Chondrocyte (in vitro differentiated cells): ENCODE measurements at places on chromosomes 16 and 17. TPM values are rescaled to one million over a fixed set of nuclear protein-coding genes. Genes with fewer than 3 reads are reported as not detected.

The CHAD gene
- total RNA-seq: 0.12 TPM in 1 of 3 replicates, not detected in the others

The MRC2 gene
- total RNA-seq: 347 to 378 TPM (median 353 TPM) in 3 replicates

The ZMYND15 gene
- total RNA-seq: 0.23 to 0.48 TPM (median 0.45 TPM) in 3 replicates

The CTCF gene
- 31.2 to 34.2 TPM (median 32.3 TPM) in 3 replicates for total RNA-seq

The ATMIN gene
- total RNA-seq: 27.9 to 34.5 TPM (median 34.4 TPM) in 3 replicates

The BICDL2 gene
- not detected in 3 replicates for total RNA-seq

The CSH2 gene
- 6.9 TPM in 1 of 3 replicates, not detected in the others for total RNA-seq

The ARHGDIG gene
- 0.82 to 4.0 TPM (median 3.7 TPM) in 3 replicates for total RNA-seq

The C1QTNF8 gene
- total RNA-seq: not detected in 3 replicates

The KRT20 gene
- total RNA-seq: not detected in 3 replicates

The RASD1 gene
- 0.31 to 0.72 TPM (median 0.42 TPM) in 3 replicates for total RNA-seq

The KRT24 gene
- not detected in 3 replicates for total RNA-seq

The ARL5C gene
- total RNA-seq: 0.25 TPM in 1 of 3 replicates, not detected in the others

The KRTAP9-2 gene
- not detected in 3 replicates for total RNA-seq

The TMC5 gene
- total RNA-seq: not detected in 3 replicates

The ZNRF1 gene
- total RNA-seq: 18.5 to 23.0 TPM (median 22.7 TPM) in 3 replicates

The MT1F gene
- total RNA-seq: 2.6 to 5.8 TPM (median 4.4 TPM) in 3 replicates

The MT1E gene
- 23.2 to 35.8 TPM (median 31.4 TPM) in 3 replicates for total RNA-seq

The FAM20A gene
- total RNA-seq: not detected in 3 replicates

- DNase-seq: no peak
These were observed 116.0 kb downstream of the RPTOR start for GRCh38 chr17:80660527-80661198.

DNA sequence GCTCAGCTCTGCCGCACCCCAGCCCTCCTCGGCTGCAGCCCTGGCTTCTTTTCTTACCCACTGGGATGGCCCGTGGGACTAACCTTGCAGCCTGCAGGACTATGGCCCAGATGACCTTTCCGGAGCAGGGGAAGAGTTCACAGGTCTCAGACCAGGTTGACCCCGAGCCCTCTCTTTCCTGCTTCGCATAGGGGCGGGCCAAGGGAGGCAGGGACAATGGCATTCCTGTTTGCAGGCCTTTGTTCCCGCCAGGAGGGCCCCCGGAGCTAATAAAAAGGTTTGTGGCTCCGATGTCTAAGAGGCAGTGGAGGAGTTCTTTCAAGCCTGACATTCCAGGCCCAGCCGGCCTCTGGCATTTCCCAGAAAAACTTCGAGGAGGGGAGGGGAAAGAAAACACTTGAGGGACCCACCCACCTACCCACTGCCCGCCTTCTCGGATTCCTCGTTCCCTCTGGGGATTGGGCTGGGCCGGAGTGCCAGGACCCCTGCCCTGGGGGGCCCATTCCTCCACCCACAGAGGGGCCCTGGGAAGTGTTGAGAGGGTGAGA lies 5.8 kb upstream of the SOCS3 start:
- DNase-seq: no peak

- peak; percentile 81 for DNase-seq
These were observed 11.0 kb downstream of the CYB561 start for GRCh38 chr17:63434951-63435571.

GRCh38 chr17:34146440-34147043 lies 108.5 kb upstream of the CCL2 start:
- no peak for DNase-seq

- DNase-seq: no peak
These were observed 61.4 kb upstream of the TBX2 start for GRCh38 chr17:61338000-61338798.

- DNase-seq: no peak
These were observed 34.9 kb downstream of the NDEL1 start for GRCh38 chr17:8470447-8471047.

GRCh38 chr16:85921026-85921425 lies 22.1 kb downstream of the IRF8 start:
- DNase-seq: peak; percentile 35

GRCh38 chr17:72284806-72285205 lies 164.0 kb downstream of the SOX9 start:
- no peak for DNase-seq

DNA sequence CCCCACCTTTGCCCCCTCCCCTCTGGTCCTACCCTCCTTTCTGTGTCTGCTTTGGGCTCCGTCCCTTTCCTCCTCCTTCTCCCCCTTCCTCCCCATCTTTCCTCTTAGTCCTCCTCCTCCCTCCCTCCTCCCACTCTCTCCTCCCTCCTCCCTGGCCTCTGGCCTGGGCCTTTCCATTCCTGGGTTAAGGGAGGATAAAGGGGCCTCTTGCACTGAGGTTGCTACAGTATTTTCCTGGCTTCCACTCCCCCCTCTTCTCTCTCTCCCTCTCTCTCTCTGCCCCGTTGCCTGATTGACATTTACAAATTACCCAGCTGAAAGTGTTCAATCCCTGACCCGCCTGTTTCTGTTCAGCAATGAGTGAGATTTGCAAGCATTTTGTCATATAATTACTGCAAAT lies 44.0 kb downstream of the MRM1 start:
- DNase-seq: no peak

DNA sequence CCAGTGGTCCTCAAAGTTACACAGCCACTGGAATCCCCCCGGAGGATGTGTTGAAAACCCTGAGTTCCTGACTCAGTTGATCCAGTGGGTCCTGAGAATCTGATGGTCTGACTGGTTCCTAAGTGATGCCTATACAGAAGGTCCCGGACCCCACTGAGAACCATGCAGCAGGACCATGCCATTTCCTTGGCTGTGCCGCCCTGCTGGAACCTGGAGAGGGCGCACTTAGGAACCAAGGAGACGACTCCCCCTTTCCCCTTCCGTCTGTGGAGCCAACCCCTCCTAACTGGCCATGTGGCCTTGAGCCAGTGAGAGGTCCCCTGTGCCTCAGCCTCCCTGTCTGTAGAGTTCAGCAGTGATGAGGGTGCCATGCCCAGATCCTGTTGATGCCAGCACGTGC lies 22.0 kb downstream of the C16orf74 start:
- no peak for DNase-seq

DNA sequence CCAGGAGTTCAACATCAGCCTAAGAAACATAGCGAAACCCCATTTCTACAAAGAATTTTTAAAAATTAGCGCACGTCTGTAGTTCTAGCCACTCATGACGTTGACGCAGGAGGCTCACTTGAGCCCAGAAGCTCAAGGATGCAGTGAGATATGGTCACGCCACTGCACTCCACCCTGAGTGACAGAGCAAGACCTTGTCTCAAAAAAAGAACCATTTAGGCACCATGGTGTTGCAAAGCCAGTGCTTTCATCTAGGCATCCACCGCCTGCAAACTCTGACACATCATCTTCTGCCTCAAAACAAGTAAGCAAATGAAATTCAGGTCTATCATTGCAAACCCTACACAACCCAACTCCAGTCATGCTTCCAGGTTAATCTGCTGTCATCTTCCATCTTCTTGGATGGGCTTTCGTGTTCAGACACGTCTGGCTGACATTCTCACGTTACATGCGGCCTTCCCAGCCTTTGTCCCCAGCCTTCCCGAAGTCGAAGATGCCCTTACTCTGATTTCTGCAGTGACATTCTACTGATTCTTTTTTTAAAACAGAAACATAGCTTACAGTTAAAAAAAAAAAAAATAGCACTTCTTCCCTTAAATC lies 8.9 kb downstream of the ANKRD11 start:
- DNase-seq: no peak

GRCh38 chr17:61836266-61837174 lies 26.8 kb downstream of the BRIP1 start:
- no peak for DNase-seq

DNA sequence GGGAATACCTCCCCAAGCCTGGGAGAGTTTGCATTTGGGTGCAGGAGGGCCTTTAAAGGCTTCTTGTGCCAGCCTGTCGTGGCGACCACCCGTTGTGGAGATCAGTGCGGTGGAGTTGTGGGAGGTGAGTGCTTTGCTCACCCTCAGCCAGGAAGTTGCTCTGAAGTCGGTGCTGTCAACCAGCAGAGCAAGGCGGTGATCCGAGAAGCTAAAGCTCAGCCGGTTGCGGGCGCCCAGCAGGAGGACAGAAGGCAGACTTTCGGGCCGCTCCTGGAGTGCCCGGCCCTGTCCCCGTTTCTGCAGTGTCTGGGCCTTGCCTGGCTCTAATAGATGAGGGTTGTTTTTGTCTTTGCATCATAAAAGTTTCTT lies 1.4 kb downstream of the UBE2I start:
- DNase-seq: no peak

DNA sequence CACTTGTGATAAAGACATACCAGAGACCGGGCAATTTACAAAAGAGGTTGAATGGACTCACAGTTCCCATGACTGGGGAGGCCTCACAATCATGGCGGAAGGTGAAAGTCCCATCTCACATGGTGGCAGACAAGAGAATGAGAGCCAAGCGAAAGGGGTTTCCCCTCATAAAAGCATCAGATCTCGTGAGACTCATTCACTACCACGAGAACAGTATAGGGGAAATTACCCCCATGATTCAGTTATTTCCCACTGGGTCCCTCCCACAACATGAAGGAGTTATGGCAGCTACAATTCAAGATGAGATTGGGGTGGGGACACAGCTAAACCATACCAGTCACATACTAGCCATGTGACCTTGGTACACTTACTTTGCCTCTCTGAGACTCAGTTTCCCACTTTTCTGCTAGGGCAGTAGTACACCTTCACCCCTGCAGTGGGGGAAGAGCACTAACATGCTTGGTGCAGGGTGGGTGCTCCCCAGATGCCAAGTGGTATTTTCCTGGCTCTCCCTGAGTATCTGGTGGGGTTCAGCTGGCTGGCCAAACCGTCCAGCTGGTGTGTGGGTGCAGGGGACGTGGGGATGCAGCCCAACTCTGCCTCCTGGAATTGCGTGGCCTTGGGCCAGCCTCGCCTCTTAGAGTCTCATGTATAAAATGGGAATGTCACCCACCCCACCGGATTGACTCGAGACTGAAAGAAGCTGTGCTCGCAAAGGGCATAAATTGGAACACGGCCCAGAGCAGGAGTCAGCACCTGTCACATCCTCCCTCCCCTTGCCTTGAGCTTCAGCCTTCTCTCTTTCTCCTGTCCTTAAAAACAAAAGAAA lies 364.1 kb downstream of the CPPED1 start:
- no peak for DNase-seq

DNA sequence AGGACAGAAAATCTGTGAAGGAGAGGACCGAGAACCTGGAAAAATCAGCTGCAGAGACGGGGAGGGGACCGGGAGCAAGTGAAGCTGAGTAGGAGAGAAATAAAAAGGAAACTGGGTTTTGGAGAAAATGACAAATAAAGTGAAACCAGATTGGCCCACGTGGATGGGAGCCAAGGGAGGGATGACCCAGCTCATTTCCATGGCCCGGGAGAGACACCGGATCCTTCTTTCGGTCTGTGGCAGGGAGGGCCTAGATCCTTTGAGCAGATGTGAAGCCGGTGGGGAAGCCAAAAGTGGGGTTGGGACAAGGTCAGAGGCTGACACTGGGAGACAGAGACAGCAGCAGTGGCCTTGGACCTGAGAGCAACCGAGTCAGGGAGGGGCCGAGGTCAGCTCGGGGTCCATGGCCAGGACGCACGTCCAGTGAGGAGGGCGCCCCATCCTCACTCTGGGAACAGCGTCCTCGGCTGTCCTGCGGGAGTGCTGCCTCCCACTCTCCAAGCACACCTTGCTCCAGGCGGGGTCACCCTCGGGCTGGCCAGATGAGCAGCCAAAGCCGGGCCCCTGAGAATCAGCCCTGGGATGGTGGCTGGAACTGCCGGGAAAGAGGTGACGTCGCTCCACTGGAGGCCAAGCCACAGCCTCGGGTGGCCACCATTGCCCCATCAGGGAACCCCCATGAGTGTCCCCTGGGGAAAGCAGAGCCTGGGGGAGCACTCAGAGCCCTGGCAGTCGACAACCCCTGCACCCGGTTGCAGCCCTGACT lies 50.8 kb upstream of the CDR2 start:
- DNase-seq: peak; percentile 57

GRCh38 chr16:10961231-10961630 lies 16.9 kb downstream of the CLEC16A start:
- no peak for DNase-seq

- DNase-seq: no peak
These were observed 65.9 kb downstream of the HIC1 start for GRCh38 chr17:2120586-2121335.

- DNase-seq: no peak
These were observed 92.9 kb upstream of the SALL1 start for GRCh38 chr16:51243936-51244436.

DNA sequence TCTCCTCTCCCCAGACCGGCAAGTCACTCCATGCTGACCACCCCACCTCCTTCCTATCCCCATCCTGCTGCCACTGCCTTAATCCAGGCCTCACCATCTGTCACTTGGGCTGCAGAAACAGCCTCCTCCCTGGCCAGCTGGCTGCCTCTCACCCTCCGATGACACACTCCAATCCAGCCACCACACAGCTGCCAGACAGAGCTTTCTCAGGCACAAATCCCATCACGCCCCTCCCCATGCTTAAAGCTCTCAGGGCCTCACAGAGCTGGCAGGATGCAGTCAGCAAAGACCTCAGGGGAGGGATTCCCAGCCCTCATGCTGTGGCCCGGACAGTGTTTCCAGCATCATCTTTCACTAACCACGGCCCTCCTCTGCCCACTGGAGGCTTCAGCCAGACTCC lies 13.7 kb downstream of the CAMKK1 start:
- no peak for DNase-seq

DNA sequence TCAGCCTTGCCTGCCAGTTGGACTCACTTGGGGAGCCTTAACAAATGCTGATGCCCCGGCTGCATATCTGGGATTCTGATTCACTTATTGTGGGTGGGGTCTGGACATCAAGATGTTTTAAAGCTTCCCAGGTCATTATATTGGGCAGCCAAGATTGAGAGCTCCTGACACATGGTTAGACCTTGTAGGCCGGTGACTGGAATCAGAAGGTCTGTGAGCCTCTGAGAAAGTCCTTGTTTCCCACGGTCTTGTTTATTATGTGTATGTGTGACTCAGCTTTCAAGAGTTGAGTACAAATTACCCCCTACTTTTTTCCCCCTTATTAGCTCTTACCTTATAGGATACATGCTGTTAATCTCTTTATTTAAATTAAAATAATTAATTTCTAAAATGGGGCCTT lies 103.5 kb downstream of the ABCC1 start:
- DNase-seq: no peak

DNA sequence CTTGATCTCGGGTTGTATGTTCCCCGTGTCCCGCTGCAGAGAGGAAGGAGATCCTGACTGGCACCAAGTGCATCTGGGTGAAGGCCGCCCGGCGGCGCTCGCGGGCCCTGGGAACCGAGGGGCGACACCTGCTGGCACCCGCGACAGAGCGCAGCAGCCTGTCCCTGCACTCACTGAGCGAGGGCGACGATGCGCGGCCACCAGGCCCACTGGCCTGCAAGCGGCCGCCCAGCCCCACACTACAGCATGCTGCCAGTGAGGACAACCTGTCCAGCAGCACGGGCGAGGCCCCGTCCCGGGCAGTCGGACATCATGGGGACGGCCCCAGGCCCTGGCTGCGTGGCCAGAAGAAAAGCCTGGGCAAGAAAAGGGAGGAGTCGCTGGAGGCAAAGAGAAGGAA lies 7.5 kb downstream of the BTBD17 start:
- no peak for DNase-seq

GRCh38 chr17:74833501-74834377 lies 25.9 kb downstream of the GRIN2C start:
- no peak for DNase-seq

- no peak for DNase-seq
These were observed 24.7 kb upstream of the TOB1 start for GRCh38 chr17:50890675-50891516.
